ENCODE measurements at places on chromosomes 1 and 21.

DNA sequence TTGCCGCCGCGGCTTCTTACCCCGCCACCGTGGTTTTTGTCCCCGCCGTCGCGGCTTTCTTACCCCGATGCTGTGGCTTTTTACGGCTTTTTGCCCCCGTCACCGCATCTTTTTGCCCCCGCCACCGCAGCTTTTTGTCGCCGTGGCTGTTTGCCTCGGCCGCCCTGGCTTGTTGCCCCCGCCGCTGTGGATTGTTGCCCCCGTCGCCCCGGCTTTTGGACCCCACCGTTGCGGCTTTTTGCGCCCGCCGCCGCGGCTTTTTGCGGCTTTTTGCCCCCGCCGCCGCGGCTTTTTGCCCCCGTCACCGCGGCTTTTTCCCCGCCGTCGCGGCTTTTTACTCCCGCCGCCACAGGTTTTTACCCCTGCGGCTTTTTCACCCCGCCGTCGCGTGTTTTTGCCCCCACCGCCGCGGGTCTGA is 3934.3 kb downstream of the SRGAP2C start:
- DNase-seq = no peak

- no peak for DNase-seq
These were observed 67.3 kb upstream of the RAB3GAP2 start for GRCh38 chr1:220339581-220339980.

DNA sequence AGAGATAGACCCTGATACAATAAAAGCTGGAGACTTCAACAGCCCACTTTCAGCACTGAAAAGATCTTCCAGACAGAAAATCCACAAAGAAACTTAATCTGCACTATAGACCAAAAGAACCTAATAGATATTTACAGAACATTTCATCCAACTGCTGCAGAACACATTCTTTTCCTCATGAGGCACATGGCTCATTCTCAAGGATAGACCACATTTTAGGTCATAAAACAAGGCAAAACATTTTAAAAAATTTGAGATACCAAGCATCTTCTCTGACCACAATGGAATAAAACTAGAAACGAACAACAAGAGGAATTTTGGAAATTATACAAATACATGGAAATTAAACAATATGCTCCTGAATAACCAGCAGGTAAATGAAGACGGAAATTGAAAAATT is 15.0 kb upstream of the IL20 start:
- DNase-seq = no peak

GRCh38 chr1:16178596-16179497 is 23.0 kb upstream of the EPHA2 start:
- no peak for DNase-seq

DNA sequence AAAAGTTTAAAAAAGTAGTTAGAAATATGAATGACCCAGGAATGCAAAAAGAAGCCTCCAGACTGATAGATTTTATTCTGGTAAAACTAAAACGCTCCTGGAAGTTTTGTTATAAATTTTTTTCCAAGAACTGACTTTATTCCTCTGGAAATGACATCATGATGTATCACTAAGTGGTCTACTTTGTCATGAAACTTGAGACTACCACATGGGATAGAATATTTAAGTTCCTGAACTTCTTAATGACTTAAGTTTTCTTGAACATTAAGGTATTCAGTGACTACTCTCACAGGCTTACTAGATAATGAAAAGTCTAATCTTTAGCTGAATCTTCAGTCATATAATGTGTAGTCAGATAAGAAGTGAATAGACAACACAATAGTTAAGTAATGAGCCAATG is 842.2 kb downstream of the USP25 start:
- DNase-seq = no peak

DNA sequence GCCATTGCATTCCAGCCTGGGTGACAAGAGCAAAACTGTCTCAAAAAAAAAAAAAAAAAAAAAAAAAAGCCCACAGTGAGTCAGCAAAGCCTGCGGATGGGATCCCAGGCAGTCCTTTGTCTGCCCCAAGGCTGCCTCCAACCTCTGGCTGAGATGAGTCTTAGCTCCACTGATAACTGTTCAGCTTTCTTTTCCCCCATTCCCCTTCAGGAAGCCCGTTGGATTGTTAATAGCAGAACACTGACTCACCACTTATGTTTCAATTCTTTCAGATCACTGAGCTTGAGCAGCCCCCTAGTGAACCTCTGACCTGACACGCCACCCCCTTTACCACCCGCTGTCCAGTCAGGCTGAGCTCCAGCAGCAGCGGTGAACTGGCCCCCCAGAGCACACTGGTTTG is 57.5 kb downstream of the ERG start:
- no peak for DNase-seq

DNA sequence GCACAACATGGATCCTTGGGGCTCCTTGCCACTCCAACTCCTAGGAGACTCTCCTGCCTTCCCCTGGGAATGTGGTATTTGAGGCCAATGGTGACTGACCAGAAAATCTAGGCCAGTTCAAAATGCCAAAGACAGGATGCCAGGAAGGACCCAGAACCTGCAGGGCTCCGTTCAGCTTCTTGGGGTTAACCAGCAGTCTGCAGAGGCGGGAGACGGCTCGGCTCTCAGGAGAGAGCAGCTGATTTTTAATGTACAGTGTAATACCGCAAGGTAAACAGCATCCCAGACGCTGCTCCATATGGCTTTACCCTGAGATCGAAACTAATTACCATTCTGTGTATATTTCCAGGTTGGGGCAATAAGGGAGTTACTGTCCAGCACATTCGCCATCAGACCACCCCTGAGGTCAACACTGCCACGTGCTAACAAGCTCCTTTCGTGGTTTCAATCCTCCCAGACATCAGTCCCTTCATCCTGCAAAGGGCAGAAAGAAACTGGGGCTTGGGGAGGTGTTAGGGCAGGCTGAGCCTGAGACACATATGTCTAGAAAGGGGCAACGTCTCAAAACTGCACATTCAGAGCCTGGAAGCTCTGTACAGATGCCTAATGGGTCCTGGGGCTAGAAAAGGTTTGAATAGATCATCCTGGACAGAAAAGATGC is 16.7 kb downstream of the ITPKB start:
- DNase-seq = no peak

GRCh38 chr1:77355010-77355409 is 73.2 kb downstream of the AK5 start:
- DNase-seq = no peak

DNA sequence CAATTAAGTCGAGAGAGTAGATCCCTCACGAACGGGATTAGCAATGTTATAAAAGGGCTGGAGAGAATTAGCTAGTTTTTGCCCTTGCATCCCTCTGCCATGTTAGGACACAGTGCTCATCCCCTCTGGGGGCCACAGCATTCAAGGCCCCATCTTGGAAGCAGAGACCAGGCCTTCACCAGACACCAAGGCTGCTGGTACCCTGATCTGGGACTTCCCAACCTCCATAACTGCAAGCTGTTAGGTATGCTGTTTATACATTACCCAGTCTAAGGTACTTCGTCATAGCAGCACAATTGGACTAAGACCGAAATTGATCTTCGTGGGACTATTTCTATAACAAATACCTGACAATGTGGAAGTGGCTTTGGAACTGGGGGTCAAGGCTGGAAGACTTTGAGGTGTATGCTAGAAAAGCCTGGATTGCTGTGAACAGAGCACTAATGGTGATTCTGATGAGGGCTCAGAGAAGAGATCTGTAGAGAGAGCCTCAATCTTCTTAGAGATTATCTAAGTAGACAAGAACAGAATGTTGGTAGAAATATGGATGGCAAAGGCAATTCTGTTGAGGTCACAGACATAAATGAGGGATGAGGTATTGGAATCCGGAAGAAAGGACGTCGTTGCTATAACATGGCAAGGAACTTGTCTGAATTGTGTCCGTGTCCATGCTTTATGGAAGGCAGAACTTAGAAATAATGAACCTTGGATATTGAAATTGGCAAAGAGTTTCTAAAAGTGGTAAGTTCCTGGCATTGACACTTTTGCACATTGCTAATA is 83.8 kb upstream of the KIF26B start:
- no peak for DNase-seq

DNA sequence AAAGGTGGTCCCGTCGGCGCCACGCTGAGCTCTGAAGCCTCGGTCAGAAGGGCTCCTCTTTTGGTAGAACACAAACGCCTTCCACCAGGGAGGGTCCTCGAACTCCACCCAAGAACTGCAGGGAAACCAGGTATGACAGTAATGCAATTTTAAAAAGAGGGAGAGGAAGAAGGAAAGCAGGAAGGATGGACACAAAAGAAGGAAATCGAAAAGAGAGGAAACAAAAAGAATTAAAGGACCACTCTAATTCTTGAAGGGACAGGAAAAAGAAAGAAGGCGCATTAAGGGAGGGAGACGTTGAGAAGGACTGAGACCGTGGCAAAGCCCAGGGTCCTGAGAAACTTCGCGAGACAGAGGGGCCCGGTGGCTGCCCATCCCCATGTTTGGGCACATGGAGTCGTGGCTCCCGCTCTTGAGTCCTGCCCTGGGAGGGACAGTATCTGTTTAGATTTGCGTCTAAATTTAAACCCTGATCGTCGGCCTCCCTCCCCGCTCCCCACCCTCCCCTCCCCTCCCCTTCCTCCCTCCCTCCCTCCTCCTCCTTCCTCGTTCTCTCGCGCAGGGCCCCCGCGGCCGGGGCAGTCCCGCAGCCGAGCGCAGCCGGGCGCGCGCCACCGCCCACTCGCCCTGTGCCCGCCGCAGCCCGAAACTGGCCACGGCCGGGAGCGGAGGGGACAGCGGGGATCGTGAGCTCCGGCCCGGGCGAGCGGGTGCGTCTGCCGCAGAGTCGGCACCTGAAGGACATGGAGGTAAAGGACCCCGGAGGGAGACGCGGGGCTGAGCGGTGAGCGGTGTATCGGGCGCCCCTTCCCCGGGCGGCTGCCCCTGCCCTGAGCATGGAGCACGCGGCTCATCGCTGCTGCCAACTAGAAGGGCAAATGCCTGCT is at the start of gene RCSD1:
RCSD1 (plus strand) TSS at position 552 of the 887 bp plus-strand sequence; CDS start at position 744, 192 bp downstream.
- DNase-seq = peak; percentile 82

DNA sequence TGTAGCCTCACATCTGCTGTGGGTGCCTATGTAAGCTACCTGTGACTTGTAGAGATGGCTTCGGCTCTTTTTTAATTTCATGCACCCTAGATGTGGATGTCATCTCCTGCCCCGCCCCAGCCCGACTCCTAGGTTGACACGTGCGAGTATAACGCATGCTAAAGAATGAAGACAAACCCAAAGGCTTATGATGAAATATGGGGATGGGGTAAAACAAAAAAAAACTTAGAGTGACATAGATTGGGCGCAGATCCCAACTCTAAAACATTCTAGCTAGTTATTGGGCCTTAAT is 613 bp upstream of the ERO1B start:
- DNase-seq = no peak

- no peak for DNase-seq
These were observed 43.7 kb upstream of the COL6A1 start for GRCh38 chr21:45937721-45938452.

DNA sequence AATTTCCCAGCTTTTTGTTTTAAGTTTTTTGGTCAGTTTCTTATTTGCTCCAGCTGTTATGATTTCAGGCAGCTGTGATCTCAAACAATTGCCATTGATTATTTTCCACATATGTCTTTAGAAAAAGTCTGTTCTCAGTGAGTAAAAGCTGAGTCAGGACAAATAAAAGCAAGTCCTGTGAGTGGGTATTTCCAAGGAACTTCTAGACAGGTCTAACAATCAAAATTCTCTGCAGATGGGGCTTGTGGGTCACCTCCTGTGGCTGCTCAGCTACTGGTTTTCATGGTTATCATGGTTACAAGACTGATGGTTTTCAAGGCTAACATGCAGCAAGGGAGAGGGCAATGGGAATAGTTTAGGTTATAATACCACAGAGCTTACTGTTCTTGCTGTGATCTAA is 585.7 kb downstream of the LMO4 start:
- DNase-seq = no peak

Data from activated T-cell treated with anti-CD3 and anti-CD28 coated beads, Interleukin-2, amount 50 U/mL, for 24 hours (primary cell).